ENCODE measurements at places on chromosomes 5 and 9.

- DNase-seq, result no peak
These were observed 41.6 kb upstream of the SHOC1 start for GRCh38 chr9:111836311-111836710.

GRCh38 chr5:171449426-171449825 lies 30.0 kb downstream of the FGF18 start:
- no peak for DNase-seq

DNA sequence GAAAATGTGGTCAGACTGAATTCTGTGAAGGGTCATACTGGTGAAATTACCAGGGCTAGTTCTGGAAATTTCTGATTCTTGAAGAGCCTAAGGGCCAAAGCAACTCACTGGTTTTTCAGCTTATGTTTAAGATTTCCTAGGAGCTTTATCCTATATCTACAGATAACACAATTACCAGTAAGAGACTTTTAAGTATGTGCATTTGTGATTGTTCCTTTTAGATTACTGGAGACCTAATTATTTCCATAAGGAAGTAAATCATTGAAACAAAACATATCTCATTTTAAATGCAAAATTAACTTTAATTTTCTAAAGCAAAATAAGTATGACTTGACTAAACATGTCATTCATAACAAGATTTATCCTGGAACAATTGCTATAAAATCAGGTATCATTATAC lies 134.2 kb downstream of the MPDZ start:
- DNase-seq, result no peak

DNA sequence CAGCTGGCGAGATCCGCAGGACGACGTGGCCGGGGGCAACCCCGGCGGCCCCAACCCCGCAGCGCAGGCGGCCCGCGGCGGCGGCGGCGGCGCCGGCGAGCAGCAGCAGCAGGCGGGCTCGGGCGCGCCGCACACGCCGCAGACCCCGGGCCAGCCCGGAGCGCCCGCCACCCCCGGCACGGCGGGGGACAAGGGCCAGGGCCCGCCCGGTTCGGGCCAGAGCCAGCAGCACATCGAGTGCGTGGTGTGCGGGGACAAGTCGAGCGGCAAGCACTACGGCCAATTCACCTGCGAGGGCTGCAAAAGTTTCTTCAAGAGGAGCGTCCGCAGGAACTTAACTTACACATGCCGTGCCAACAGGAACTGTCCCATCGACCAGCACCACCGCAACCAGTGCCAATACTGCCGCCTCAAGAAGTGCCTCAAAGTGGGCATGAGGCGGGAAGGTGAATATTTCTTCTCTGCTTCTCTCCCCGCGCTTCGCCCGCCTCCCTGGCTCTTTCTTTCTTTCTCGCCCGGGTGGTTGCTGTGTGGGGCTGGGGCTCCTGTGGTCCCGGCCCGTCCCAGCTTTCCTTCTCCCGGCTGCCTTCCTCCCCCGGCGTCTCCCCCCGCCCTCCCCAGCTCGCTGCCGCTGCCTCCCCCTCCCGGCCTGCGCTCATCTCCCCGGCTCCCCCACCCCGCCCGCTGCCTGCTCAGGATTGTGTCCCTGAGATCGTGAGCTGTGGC lies 2.2 kb downstream of the NR2F1 start:
- peak; percentile 30 for DNase-seq

DNA sequence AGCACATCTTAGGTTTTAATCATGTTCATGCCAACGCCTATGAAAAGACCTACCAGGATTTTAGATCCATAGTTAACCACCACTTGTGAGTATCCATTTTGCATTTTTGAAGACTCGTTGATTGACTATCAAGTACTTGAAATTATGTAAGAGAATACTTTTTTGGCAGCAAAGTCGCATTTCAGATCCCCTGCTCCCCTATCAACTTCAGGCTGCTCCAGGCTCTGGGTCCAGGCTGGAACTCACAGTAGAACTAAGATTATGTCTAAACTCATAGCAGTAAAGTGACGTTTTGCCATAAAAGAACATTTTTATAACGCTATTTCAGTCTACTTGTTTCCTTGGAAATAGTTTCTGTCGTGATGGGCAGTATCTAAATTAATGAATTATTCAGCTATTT lies 267.7 kb downstream of the FANCC start:
- DNase-seq, result no peak

DNA sequence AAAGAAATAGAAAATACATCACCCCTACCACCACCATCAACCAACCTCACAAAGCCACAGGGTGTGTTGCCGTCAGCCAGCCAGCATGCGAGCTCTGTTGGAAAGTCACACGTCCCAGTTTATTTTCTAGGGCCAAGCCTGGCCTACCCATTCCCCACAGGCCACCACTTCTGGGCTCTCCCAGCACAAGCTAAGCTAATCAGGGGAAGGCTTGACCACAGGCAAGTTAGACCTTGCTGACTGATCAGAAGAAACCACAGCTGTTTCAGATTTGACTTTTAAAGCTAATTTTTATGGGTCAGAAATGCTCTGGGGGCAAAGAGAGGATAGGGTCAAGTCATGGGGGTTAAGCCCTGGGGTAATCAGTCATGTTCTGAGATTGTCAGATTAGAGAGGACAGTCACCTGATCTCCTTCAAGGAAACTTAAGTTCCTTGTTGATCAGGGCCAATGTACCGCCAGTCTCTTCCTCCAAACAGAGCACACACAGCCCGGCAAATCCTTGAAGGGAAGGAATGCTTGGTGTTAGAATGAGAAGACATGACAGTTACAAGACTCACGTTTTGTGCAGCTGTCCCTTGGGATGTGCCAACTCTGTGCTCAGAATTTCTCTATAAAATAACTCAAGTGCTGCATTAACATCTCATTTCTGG lies 7.6 kb downstream of the SHB start:
- DNase-seq, result no peak
